ENCODE measurements at places on chromosomes 4 and X. TPM values are rescaled to one million over a fixed set of nuclear protein-coding genes. Genes with fewer than 3 reads are reported as not detected.

GRCh38 chr4:59969909-59970308 lies 1230.2 kb upstream of the ADGRL3 start:
- H3K4me1 ChIP-seq, result no peaks in the 10 kb centered on the region
- H3K27me3 ChIP-seq, result no peaks in the 10 kb centered on the region
- no peaks in the 10 kb centered on the region for H3K36me3 ChIP-seq
- no peak overlapping the region for H3K27ac ChIP-seq

Gene MTMR8
- 4.0 TPM for total RNA-seq

Gene ETDB
- total RNA-seq, result not detected

GRCh38 chr4:170805352-170805751 lies 715.6 kb upstream of the AADAT start:
- H3K27me3 ChIP-seq, result no peaks in the 10 kb centered on the region
- H3K36me3 ChIP-seq, result no peaks in the 10 kb centered on the region
- no peak overlapping the region for H3K4me3 ChIP-seq
- no peak for DNase-seq
- H3K27ac ChIP-seq, result no peak overlapping the region

DNA sequence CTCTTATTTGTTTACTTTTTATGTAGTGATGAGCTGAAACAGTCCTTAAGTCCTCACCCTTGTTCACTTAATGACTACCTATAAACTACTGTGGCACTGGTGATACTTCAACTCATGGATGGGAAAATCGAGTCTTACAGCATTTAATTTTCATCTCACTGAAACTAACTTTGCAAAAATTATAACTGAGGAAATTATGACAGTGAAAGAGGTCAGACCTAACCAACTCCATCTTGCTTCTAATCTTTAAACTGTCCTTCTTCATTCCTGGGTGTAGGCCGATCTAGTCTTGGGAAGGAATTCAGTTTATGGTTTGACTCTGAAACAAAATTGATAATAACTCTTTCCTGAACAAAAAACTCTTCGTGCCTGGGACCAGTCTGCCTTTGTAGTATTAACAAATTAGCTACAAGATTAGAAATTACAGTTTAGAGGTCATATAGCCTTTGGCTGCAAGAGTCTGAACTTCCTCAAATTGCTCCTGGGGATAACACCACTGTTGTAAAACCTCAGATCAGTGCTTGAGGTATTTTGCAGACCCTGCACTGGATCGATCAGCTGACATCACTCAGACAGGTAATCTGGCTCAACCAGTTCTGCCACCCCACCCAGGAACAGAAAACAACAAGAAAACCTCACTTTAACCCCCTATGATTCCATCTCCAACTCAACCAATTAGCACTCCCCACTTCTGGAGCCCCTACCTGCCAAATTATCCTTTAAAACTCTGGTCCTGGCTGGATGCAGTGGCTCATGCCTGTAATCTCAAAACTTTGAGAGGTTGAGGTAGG lies 995.7 kb upstream of the PRKX start:
- DNase-seq, result no peak
- no peak overlapping the region for H3K27ac ChIP-seq
- no peaks in the 10 kb centered on the region for H3K27me3 ChIP-seq
- peaks cover 4% of the 10 kb centered on the region for H3K4me1 ChIP-seq

Gene RBM47
- 0.48 TPM for total RNA-seq

- no peaks in the 10 kb centered on the region for H3K36me3 ChIP-seq
- H3K27me3 ChIP-seq, result no peaks in the 10 kb centered on the region
- H3K4me3 ChIP-seq, result no peak overlapping the region
- no peak for DNase-seq
- no peaks in the 10 kb centered on the region for H3K4me1 ChIP-seq
- H3K27ac ChIP-seq, result no peak overlapping the region
These were observed 105.1 kb upstream of the KLHL13 start for GRCh38 chrX:118221733-118222132.

Gene CLDN34
- total RNA-seq, result 0.33 TPM

DNA sequence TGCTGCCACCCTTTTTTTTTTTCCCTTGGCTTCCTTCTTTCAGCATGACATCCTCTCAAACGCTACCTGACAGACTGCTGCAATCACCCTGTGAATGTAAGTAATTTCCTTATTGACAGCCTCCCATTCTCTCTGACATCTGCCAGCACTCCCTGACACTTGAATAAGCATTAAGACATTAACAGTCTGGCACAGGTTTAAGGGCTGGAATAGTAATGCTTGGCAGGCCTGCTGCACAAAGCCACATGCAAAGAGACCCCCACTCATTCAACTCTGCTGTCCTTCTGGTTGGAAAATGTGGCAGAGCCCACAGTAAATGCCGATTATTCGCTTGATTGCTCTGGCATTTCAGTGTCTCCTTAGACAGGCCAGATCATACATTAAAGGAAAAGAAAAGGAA lies 28.1 kb upstream of the RASGEF1B start:
- no peak overlapping the region for H3K27ac ChIP-seq
- H3K36me3 ChIP-seq, result no peaks in the 10 kb centered on the region
- DNase-seq, result no peak

Gene ZGRF1
- total RNA-seq, result 36.0 TPM

- no peak for DNase-seq
- no peaks in the 10 kb centered on the region for H3K36me3 ChIP-seq
- H3K27ac ChIP-seq, result no peak overlapping the region
- H3K27me3 ChIP-seq, result no peaks in the 10 kb centered on the region
These were observed 231.4 kb downstream of the QDPR start for GRCh38 chr4:17280261-17281018.

DNA sequence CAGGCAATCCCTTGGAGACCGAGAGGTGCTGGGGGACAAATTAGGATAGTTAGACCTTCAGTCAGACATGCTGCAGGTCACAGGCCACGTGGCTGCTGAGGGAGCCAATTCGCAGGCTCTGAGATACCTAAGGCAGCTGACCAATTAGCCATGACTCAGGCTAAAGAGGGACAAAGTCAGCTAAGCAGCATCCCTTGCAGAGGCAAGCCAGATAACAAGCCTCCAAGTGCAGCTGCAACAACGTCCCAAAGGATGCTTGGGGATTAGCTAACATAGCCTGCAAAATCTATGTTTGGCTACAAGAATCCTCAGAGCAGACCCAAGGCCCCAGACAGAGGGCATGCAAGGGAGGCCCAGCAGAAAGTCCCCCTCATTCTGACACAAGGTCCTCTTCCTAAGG lies 93.5 kb downstream of the SEL1L3 start:
- H3K27ac ChIP-seq, result no peak overlapping the region
- no peak overlapping the region for H3K4me3 ChIP-seq
- H3K27me3 ChIP-seq, result no peaks in the 10 kb centered on the region
- no peaks in the 10 kb centered on the region for H3K4me1 ChIP-seq
- DNase-seq, result no peak

Gene MAGEA1
- not detected for total RNA-seq

GRCh38 chr4:107094332-107094731 lies 58.2 kb upstream of the DKK2 start:
- H3K4me3 ChIP-seq, result no peak overlapping the region
- no peaks in the 10 kb centered on the region for H3K36me3 ChIP-seq
- DNase-seq, result no peak

All from neural crest cell (in vitro differentiated cells).